Activated CD4-positive, CD25-positive, alpha-beta regulatory T cell treated with anti-CD3 and anti-CD28 coated beads, Interleukin-2, amount 50 U/mL, for 72 hours (primary cell): ENCODE measurements at places on chromosomes 12 and 14.

DNA sequence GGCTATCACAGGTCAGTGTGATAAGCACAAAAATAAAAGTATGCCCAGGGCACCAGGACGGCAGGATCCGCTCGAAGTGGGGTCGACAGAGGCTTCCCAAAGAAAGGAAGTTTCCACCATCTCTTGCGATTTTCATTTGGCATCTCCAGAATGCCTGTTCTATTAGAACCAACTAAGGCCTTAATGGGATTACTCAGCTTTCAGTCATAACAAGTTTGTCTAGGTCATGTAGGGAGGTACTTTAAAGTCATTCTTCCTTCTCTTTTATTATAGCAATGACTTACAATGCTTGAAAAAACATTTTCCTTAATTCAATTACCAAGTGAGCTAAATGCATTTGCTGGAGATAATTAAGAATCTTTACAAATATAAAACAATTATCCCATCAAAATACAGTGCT is 83.6 kb upstream of the DIO3 start:
- no peak for DNase-seq

DNA sequence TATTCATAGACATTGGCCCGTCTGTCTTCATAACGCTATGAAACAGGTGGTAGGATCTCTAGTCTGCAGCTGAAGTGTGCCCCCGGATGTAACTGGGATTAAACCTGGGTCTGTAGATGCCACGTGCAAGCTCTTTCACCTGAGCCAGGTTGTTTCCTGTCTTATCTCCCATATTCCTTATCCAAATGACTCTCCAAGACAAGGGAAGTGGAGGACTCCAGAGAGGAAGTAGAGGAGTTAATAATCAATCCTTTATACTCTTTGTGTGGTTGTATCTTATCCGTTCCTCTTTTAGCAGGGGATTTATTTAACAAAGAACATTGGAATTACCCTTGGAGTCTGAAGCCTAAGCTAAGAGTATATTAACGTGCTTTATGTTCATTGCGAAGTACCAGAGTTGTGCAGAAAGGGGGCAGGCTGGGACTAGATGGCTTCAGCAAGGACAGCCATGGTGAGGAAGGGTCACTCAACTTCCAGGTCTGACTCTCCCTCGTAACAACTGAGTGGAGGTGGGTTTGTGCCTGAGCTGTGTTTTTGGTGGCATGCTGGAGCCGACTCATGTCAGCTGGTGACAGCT is 82.8 kb downstream of the RIN3 start:
- no peak for DNase-seq

- no peak for DNase-seq
These were observed 1.3 kb upstream of the MAP3K9 start for GRCh38 chr14:70810621-70811020.

GRCh38 chr14:104349950-104350349 is 211.6 kb downstream of the KIF26A start:
- no peak for DNase-seq

DNA sequence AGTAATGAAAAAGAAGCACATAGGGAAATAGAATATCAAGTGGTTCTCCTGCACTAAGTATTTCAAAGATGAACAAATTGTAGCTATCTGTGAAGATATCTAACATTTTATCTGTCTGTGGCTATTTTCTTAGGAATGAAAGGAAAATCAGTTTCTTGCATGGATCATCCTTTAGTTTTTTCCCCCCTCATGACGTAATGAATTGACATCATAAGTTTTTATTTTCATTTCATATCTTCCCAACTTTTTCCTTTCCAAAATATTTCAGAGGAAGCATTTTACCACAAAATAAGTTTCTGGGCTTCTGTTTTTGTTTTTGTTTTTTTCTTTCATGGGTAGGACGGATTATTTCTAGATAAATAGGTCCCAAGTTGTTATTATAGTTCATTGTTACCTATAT is 996.6 kb downstream of the TMEM121 start:
- DNase-seq, result no peak
